ENCODE measurements at places on chromosomes 3 and 15. TPM values are rescaled to one million over a fixed set of nuclear protein-coding genes. Genes with fewer than 3 reads are reported as not detected.

TMEM212 gene
- 0.08 TPM for polyA plus RNA-seq

RASL12 gene
- 13.0 TPM for polyA plus RNA-seq

GLDN gene
- 0.23 TPM for polyA plus RNA-seq

LRRC3B gene
- 14.0 TPM for polyA plus RNA-seq

CPNE4 gene
- 0.11 TPM for polyA plus RNA-seq

MB21D2 gene
- polyA plus RNA-seq = 16.4 TPM

MAP1A gene
- 23.8 TPM for polyA plus RNA-seq

TTBK2 gene
- 6.5 TPM for polyA plus RNA-seq

TMEM42 gene
- 15.3 TPM for polyA plus RNA-seq

GRCh38 chr15:76678766-76679165, 226.4 kb downstream of the SCAPER start:
- no peak for DNase-seq

- DNase-seq = peak; percentile 84
Measured at GRCh38 chr15:25481208-25481859, 42.5 kb upstream of the UBE3A start.

DNA sequence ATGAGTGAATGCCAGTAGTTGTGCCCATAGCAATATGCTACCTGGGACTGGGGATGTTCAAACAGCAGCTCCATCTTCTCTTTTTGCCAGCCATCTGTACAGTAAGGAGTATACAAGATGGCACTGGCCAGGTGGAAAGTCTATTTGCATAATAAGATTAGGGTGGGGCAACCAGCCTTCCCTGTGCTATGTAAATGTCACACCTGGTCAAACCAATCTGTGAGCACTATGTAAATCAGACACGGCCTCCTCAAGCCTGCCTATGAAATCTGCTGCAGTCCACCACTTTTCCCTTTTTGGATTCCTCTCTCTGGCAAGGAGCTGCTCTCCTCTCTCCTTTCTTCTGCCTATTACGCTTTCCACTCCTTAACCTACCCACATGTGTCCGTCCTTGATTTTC, 53.0 kb downstream of the C3orf80 start:
- DNase-seq = no peak

DNA sequence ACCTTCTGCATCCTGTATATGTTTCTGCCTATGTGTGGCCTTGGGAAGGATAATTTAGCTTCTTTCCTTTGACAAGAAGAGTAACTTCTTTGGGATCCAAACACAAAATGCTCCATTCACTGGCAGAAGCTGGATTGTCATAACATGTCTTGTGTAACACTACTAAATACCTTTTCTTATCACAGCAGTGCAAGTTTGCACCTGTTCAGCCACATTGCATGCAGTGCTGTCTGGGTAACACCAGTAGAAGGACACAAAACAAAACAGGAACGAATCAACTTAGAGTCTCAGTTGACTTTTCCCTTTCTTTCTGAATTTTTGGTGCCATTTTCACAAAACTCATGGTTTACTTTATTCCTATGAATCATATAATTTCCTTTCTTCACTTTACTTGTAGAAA, 43.6 kb upstream of the TNIK start:
- DNase-seq = peak; percentile 20

GRCh38 chr3:124701687-124702086, 28.6 kb upstream of the UMPS start:
- no peak for DNase-seq

GRCh38 chr3:58034738-58035523, 26.7 kb downstream of the FLNB start:
- no peak for DNase-seq

GRCh38 chr15:62626903-62627302, 415.6 kb upstream of the TPM1 start:
- no peak for DNase-seq

DNA sequence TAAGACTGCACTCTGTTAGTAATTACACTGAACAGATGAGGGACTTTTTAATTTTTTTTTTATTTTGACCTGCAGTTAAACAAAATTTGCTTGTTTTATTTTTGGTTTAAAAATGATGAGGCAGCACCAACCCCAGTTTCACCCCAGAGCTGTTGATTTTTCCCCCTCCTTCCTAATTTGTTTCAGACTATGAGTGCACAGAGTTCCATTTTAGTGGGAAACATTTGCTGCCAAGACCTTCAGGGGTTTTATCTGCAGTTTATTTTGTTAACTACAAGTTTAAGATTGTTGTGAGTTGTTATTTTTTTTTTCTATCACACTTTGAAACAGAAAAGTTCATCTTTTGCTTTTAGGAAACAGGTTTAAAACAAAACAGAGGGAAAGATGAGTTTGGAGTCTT, 455.9 kb upstream of the NR2F2 start:
- DNase-seq = peak; percentile 61

DNA sequence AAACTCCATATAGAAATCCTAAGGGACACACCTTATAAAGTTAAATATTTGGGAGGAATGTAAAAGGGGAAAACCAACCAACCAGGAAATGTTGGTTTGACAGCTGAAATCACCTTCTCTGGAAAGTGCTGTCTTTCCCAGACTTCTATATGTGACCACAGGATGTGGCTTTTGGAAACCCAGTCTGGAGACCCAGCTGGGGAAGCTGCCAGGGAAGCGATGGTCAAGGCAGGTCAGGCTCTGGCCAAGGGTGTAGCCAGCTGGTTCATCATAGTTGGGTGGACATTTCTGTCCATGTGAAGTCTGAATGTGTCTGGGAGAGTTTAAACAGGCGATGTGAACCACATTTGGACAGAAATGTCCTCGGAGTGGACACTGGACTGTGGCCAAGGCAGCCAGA, 73.9 kb downstream of the ARNT2 start:
- no peak for DNase-seq

GRCh38 chr15:93826293-93826692, 405.1 kb upstream of the MCTP2 start:
- peak; percentile 84 for DNase-seq

GRCh38 chr15:42106288-42106687, 11.9 kb upstream of the PLA2G4D start:
- DNase-seq = no peak

- peak; percentile 47 for DNase-seq
Measured at GRCh38 chr3:127997961-127998360, 54.3 kb upstream of the SEC61A1 start.

GRCh38 chr3:87997298-87997697, 61.5 kb downstream of the CGGBP1 start:
- DNase-seq = no peak

DNA sequence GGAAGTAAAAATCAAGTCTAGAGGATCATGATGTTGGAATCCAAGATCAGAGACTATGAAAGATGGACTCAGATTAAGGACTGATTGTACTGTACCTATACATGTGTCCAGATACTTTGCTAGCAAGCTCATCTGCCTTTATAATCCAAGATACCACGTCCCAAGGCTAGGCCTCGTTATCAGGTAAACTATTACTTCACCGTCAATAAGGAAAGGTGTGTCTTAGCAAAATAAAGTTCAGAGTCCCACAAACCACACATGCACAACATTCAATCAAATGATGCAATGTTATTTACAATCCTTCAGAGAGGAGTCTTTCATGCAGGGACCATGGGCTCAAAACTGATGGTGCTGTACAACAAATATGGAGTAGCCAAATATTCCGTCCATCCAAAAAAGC, 1092.9 kb downstream of the IGSF11 start:
- no peak for DNase-seq

DNA sequence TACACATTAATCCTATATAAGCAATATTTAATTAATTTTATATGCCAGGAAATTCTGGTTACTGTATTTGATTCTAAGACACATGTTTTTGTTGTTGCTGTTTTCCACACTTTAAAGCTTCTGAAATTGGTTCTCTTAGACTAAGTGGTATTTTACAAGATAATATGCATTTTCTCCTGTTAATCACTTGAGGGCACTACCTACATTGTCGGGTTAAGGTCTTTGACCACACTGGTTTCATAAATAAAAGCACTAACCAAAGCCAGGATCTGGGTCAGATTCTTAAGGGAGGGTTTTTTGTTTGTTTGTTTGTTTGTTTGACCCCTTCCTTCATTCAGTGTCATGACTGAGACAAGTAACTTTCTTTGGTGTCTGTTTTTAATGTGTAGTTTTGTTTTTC, 590.2 kb downstream of the RBMS3 start:
- no peak for DNase-seq

- no peak for DNase-seq
Measured at GRCh38 chr3:149443545-149443912, 31.0 kb upstream of the TM4SF4 start.

DNA sequence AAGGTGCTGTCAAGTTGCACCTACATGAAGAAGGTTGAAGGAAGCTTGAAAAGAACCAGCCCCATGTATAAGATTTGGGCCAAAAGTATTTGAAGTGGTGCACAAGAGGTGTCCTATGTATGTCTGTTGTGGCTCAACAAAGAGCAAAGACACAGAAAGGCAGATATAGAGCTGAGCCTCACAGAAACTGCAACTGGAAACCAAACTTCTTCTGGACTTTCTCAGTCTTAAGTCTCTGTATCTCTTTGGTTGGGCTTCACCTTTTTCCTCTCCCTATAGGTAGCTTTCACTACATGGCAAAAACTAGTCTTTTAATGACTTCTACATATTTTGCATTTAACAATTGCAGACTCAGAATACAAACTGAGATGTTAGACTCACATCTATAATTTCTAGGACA, 8.8 kb upstream of the CMC1 start:
- DNase-seq = no peak

DNA sequence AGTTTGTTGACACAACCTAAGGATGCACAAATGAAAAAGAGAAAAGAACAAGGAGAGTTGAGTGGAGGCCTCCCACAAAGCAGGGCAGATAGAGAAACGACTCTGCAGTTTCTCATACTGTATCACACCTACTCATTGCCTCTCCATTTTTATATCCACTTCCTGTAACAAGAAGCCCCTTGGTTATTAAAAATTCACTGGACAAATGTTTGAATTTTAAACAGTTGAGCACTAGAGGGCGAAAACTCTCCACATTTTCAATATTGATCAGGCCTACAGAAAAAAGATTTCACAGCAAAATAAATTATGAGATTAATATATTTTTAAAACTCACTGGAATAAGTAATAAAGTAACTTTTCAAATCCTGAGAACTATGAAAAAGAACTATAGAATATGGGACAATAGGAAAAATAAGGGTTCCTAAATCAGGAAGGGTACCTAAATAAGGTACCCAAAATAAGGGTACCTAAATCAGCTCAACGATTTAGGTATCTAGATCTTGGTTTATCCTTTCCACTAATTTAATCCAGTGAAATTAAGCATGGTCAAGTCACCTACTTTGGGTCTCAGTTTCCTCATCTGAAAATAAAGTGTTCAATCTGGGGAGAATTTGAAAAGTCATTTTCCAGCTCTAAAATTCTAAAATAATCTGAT, 47.0 kb upstream of the PPIB start:
- peak; percentile 63 for DNase-seq

- DNase-seq = no peak
Measured at GRCh38 chr3:161064413-161064812, 40.7 kb downstream of the B3GALNT1 start.

GRCh38 chr15:80844011-80844732, 65.0 kb downstream of the CEMIP start:
- DNase-seq = peak; percentile 78

DNA sequence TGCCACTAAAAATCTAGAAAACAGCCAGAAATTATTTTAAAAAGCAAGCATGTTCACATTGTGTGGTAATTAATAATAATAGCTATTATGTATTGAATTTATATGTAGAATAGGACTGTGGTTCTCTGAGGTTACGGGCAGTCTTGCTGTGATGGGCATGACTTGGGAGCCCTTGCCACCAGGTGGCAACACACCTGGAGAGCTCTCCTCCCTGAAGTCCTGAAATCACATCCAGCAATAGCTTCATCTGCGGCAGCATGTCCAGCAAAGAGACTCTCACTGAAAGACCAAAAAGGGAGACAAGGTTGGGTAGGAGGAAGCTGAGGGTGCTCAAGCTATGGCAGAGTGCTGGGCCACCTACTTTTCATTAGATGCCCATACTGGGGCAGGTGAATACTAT, 206.8 kb upstream of the IL12A start:
- no peak for DNase-seq

DNA sequence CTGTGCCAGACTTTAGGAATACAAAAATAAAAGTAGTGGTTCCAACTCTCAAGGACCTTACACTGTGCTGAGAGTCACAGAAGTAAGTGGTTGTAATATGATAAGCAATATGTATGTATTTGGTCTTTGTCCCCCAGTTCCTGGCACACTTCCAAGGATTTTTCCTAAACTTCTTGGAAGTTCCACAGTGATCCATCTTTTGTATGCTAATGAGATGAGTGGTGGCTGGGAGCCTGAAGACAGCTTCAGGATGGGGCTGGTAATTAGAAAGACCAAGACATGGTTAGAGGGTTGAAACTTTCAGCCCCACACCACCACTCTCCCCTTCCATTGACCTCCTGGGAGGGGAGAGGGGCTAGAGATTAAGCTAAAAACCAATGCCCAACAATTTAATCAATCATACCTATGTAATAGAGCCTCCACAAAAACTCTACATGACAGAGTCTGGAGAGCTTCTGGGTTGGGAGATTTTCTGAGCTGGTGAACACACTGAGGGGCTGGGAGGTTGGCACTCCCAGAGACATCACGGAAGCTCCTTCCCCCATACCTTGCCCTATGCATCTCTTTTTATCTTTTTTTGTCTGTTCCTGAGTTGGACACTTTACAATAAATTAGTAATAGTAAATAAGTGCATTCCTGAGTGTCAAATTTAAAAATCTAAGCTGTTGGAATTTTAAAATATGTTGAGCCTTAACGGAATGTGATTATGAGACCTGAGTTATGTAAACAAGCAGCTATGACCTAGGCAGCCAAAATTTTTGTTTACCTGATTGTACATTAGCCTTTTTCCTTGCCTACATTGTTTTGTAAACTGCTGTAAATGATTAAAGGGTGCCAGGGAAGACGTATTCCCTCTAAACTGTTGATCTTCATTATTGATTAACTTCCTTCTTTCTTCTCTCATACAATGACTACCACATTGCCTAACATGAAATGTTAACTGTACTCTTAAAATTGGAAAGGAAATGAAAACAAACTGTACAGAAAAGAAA, 24.3 kb downstream of the CD200R1L start:
- DNase-seq = no peak

GRCh38 chr15:77695961-77696582, 63.4 kb upstream of the LINGO1 start:
- DNase-seq = peak; percentile 50

DNA sequence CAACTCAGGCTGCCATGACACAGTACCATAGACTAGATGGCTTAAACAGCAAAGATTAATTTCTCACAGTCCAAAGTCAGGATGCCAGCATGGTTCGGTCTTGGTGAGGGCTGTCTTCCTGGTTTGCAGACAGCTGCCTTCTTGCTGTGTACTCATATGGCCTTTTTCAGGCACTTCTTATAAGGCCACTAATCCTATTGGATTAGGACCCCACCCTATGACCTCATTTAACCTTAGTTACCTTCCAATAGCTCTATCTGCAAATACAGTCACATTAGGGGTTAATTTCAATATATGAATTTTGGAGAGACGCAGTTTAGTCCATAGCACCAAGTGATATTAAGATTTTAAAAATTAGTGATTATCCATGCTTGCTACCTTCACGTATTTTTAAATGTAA, 297.8 kb downstream of the WDR72 start:
- no peak for DNase-seq

Data from muscle of leg (tissue), 16 donors.